ENCODE measurements at places on chromosomes 2 and 18.

GRCh38 chr2:73837847-73838585 lies 9.3 kb downstream of the STAMBP start:
- no peak for DNase-seq

DNA sequence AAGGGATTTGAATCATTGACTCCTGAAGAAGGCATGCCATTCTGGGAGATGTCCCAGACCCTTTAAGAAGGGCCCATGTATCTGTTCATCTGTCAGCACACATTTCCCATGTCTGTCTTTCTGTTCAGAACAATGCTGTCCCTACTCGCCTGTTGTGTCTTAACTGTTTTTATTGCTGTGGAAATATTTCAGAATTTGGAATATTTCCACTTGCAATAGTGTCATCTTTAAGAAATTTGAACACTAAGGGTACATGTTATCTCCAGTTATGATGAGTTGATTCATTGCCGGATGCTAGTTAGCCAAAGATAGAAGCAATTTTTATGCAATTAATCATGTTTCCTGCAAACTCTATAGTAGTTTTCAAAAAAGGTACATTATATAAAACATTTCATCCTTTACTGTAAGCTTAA lies 36.9 kb upstream of the NT5C1B start:
- no peak for DNase-seq

- DNase-seq = no peak
These were observed 163.9 kb downstream of the DOK6 start for GRCh38 chr18:69564602-69565001.

GRCh38 chr18:48300463-48300961 lies 108.7 kb downstream of the ZBTB7C start:
- DNase-seq = no peak

GRCh38 chr2:110984694-110985490 lies 135.8 kb upstream of the BCL2L11 start:
- DNase-seq = no peak

GRCh38 chr18:44973282-44973681 lies 292.6 kb downstream of the SETBP1 start:
- no peak for DNase-seq

- DNase-seq = peak; percentile 28
These were observed 101.8 kb downstream of the LOXHD1 start for GRCh38 chr18:46555213-46555612.
